ENCODE measurements at places on chromosomes 5 and 9. TPM values are rescaled to one million over a fixed set of nuclear protein-coding genes. Genes with fewer than 3 reads are reported as not detected.

The TOMM5 gene
- total RNA-seq, result 82.7 TPM

DNA sequence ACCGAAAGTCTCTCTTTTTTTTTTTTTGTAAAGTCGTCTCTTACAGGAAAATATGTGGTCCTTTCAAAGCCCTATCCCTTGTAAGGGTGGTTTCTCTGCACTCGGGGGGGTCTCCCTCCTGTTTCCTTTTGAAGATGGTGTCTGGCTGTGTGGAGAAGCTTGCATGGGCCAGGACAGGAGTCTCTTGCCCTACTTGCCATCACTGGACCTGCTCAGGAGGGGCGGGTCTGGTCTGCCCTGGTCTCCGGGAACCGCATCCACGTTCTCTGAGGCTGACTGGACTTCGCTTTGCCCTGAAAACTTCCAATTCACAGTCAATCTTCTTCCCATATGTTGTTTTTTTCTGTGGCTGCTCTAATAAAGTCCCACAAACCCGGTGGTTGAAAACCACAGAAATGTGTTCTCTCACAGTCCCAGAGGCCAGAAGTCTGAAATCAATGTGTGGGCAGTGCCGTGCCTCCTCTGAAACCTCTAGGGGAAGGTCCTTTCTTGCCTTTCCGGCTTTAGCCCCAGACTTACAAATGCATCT is 92.9 kb upstream of the IER5L start:
- DNase-seq, result peak; percentile 55

DNA sequence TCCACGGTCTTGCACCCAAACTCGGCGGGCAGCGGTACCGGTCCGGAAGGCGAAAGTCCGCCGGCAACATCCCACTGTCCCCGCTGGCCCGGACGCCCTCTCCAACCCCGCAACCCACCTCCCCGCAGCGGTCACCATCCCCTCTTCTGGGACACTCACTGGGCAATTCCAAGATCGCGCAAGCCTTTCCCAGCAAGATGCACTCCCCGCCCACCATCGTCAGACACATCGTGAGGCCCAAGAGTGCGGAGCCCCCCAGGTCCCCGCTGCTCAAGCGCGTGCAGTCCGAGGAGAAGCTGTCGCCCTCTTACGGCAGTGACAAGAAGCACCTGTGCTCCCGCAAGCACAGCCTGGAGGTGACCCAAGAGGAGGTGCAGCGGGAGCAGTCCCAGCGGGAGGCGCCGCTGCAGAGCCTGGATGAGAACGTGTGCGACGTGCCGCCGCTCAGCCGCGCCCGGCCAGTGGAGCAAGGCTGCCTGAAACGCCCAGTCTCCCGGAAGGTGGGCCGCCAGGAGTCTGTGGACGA is 33.3 kb downstream of the CD180 start:
- DNase-seq, result no peak

The PDGFRB gene
- 201 TPM for total RNA-seq

The PCDHA6 gene
- 0.32 TPM for total RNA-seq

The FOXD4L5 gene
- not detected for total RNA-seq

GRCh38 chr9:131382850-131383729 is 10.8 kb upstream of the PRRC2B start:
- DNase-seq, result no peak

- peak; percentile 78 for DNase-seq
Observed at GRCh38 chr5:134140530-134141201, 26.2 kb downstream of the TCF7 start.

DNA sequence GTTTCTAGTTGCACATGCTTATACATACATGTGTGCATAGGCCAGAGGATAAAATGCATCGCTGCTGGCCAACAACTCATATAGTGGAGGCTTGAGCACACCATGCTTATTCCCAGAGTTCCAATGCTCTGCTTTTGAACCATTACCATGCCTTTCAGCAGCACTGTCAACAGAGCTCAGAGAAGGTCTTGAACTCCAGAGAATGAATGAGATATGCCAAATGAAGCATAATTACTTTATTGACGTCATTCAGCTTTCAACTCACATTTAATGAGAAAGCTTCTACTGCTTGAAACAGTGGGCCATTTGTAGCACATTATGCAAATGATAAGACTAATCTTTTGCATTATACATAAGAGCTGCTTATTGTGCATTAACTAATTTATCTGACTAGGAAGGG is 765.3 kb upstream of the GRAMD2B start:
- no peak for DNase-seq

The SPAAR gene
- total RNA-seq, result 25.3 TPM

- DNase-seq, result no peak
Observed at GRCh38 chr5:137415231-137415681, 83.9 kb downstream of the SPOCK1 start.

GRCh38 chr9:120366644-120367019 is 213.3 kb downstream of the CDK5RAP2 start:
- peak; percentile 22 for DNase-seq

- DNase-seq, result no peak
Observed at GRCh38 chr9:117957267-117957666, 253.1 kb downstream of the TLR4 start.

The SLC9A3 gene
- total RNA-seq, result 1.1 TPM

The OR1Q1 gene
- not detected for total RNA-seq

- DNase-seq, result no peak
Observed at GRCh38 chr5:100828898-100829356, 74.2 kb downstream of the ST8SIA4 start.

GRCh38 chr9:21657966-21658667 is 144.3 kb upstream of the MTAP start:
- DNase-seq, result no peak

The TAF11L10 gene
- not detected for total RNA-seq

GRCh38 chr5:87120518-87121303 is 147.0 kb upstream of the RASA1 start:
- no peak for DNase-seq

All from mesenteric fat pad (tissue), 1 donor.